Tibial nerve (tissue), 4 donors: ENCODE measurements at places on chromosomes 3 and 15. TPM values are rescaled to one million over a fixed set of nuclear protein-coding genes. Genes with fewer than 3 reads are reported as not detected.

DNA sequence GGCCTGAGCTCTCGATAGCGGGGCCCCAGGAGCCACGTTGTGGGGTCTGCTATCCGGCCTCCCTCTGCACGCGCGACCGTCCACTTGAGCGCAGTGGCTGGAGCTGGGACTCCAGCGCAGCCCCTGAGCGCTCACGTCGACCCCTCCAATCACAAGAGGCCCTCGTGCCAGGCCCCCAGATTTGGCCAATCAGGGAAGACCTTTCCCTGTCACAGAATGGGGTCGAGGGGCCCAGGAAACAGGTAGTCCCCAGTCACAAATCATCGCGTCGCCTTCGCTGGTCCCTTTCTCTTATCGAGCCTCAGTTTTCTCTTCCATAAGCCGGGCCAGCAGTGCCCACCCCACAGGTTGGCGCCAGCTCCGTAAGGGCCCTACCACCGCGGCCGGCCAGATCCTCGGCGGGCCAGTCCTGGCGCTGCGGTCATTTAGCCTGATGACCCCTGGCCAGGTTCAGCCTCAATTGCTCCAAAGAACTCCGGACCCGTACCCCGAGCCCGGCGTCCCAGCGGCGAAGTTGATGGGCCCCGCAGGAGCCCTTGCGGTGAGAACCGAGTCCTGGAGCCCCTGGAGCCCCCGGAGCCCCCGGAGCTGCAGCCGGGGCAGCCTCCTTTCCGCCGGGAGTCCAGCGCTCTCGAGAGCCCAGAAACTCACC lies 435 bp downstream of the ALDH1L1 start:
- no peak for DNase-seq

DNA sequence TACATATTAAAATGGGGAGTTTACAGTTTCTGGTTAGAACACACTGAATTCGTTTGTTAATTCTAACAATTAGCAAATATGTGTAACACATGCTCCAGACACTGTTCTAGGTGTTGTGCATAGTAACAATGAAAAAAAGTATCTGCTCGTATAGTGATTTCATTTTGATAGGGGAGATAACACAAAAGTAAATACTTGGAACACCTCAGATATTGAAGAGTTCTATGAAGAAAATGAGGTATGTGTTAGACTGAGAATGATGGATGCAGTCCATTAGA lies 6.8 kb upstream of the TMF1 start:
- DNase-seq, result no peak

DNA sequence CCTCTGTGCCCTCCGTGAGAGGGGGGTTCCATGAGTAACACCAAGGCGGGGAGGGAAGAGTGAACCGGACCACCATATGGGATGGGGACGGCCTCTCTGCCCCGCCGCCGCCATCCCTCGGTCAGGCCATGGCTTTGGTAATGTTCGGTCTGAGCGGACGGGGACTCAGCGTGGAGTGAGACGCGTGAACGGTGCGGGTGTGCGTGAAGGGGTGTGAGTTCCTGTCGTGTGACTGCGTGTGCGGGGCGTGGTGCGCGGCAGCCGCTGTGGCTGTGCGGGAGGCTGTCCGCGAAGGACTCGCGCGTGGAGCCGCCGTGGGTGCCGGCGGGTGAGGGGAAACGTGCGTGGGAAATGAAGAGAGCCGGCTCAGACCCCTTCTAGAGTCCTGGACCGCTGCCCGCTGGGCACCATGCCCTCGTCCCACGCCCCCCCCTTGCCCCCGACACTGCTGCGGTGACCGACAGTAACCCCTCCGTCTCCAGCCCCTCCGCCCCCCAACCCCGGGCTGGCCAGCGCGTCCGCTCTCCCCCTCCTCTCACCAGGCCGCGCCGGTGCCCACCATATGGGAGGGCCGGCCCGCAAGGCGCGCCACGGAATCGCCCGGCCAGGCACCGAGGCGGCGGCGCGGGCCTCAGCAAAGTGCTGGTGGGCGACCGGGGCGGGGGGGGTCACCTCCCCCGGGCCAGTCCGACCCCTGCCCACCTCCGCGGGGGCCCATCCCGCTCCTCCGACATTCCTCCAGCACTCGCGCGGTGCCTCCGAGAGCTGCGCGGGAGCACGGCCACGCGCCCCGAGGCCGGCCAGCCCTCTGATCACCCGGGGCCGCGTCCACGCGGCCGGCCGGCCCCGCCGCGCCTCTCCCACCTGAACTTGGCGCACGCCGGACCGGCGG lies 589 bp downstream of the KLF15 start:
- no peak for DNase-seq

Gene ACKR2
- 34.3 TPM for total RNA-seq

DNA sequence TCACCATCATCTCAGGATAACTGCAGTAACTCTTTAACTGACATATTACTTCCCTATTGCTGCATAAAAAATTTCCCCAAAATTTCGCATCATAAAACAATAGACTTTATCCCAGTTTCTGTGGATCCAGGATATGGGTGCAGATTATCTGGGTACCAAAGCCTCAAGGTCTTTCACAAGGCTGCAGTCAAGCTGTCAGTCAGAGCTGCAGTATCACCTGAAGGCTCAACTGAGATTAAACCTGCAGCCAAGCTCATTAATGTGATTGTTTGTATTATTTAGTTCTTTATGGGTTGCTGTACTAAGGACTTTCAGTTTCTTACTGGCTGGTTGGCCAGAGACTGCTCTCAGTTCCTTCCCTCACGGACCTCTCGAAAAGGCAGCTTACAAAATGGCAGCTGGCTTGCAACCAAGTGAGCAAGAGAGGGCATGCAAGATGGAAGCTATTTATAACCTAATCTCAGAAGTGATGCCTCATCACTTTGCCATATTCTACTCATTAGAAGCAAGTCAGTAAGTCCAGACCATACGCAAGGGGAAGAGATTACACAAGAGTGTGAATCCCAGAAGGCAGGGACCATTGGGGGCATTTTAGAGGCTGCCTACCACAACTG lies 54.9 kb downstream of the DCUN1D1 start:
- DNase-seq, result no peak

DNA sequence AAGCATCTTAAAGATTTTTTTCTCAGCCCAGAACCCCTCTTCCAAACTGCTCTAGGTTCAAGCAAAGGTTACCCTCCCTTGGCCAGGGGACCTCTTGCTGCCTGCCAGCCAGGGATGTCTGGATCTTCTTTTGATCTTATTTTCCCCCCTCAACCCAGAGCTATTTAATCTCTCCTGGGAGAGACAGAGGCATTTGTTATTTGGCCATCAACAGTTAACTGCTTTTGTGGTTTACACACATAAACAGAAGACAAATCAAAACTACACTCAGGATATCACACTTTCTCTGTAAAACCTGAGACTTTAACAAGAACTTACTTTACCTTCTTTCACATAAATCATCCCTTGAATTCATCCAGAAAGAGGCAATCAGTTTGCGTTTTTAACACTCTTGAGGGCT lies 272.5 kb downstream of the THSD4 start:
- DNase-seq, result no peak

GRCh38 chr3:130504701-130505100 lies 12.3 kb upstream of the COL6A6 start:
- no peak for DNase-seq

DNA sequence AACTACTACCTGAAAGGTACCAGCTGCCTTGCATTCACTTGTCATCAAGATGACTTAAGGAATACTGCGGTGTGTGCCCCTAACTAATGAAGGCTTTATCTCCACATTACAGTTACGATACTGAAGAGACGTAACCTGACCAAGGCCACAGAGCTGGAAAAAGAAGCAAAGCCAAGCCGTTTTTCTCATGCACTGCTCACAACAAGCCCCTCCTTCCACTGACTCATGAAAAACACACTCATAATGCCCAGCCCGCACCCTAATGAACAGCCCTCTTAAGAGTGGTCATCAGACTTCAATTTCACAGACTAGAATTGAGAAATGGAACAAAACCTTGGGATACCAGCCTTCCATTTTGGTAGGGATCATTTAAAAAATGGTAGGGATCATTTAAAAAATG lies 11.6 kb downstream of the PSMD6 start:
- no peak for DNase-seq

- no peak for DNase-seq
These were observed 499.8 kb downstream of the ROBO2 start for GRCh38 chr3:77539677-77540076.

DNA sequence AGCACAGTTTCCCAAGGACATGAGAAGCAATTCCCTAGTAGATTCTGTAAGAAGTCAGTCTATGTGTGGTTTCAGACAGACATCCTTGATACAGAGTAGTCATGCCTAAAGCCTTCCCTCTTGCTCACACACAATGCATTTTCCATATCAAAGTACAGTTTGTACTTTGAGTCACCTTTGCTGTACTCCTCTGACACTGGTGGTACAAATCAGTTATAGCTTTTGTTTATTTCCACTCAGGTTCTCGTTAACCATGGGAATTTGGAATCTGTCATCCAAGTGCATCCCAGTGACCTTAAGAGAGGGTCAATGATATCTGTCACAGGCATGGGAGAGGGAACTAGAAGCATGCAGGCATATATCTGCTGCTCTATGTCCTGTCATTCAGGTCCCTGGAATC lies 3.6 kb upstream of the GNB4 start:
- no peak for DNase-seq

- no peak for DNase-seq
These were observed 9.0 kb downstream of the MTFMT start for GRCh38 chr15:65020419-65020818.

Gene SPSB4
- total RNA-seq, result not detected

- no peak for DNase-seq
These were observed 62.7 kb upstream of the RNU6-1 start for GRCh38 chr15:67902579-67903009.

Gene SCG3
- not detected for total RNA-seq

- peak; percentile 26 for DNase-seq
These were observed 42.8 kb upstream of the RAF1 start for GRCh38 chr3:12706504-12707253.

GRCh38 chr15:77540312-77541060 lies 92.2 kb downstream of the LINGO1 start:
- DNase-seq, result no peak

DNA sequence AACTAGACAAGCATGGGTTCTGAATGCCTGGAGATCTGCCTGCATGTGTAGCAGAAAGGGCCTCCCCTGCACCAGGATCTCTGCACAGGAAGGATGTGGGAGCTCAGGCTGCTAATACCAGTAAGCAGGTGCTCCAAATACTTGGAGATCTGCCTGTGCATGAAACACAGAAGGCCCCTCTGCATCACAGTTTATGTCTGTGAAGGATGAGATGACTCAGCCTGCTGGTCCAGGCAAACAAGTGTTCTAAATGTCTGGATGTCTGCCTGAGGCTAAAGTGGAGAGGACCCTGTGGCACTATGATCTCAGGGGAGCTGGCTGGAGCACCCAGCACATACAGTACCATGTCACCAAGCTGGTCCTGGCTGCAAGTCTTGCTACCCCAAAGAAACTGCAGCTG lies 678.8 kb downstream of the MCTP2 start:
- DNase-seq, result no peak

Gene PLS1
- 0.90 TPM for total RNA-seq

Gene CTDSPL
- total RNA-seq, result 87.0 TPM

Gene GOLGA6B
- not detected for total RNA-seq

- no peak for DNase-seq
These were observed 256.3 kb downstream of the SCAPER start for GRCh38 chr15:76648732-76649444.

GRCh38 chr15:89088605-89089315 lies 504 bp downstream of the ABHD2 start:
- no peak for DNase-seq

Gene ISG20
- total RNA-seq, result 19.0 TPM

Gene PLIN1
- 291 TPM for total RNA-seq

GRCh38 chr3:169227911-169228310 lies 435.6 kb downstream of the MECOM start:
- no peak for DNase-seq

DNA sequence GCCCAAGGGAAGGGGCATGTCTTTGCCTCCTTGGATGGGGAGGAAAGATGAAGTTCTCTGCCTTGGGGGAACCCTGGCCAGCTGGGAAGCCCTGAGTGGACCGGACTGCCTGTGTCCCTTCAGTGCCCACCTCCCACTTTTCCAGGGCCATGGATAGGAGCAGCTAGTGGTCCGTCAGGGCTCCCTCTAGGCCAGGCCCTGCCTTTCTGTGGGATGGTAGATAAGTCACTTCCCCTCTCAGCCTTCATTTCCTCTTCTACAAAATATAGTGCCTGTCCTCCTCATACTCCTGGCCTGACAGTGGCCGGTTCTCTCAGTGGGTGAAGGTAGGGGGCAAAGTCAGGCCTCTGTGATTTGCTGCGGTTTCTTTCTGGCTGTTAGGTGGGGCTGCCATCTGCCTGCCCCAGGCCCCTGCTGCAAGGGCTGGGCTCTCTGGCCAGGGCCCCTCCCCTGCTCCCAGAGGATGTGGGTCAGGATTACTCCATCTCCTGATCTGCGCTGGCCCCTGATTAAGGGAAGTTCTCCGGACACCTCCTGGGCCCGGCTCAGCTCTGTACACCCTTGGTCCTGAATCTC lies 1.4 kb downstream of the PLEKHO2 start:
- peak; percentile 75 for DNase-seq

- no peak for DNase-seq
These were observed 27.6 kb downstream of the RUBCN start for GRCh38 chr3:197709135-197709534.

DNA sequence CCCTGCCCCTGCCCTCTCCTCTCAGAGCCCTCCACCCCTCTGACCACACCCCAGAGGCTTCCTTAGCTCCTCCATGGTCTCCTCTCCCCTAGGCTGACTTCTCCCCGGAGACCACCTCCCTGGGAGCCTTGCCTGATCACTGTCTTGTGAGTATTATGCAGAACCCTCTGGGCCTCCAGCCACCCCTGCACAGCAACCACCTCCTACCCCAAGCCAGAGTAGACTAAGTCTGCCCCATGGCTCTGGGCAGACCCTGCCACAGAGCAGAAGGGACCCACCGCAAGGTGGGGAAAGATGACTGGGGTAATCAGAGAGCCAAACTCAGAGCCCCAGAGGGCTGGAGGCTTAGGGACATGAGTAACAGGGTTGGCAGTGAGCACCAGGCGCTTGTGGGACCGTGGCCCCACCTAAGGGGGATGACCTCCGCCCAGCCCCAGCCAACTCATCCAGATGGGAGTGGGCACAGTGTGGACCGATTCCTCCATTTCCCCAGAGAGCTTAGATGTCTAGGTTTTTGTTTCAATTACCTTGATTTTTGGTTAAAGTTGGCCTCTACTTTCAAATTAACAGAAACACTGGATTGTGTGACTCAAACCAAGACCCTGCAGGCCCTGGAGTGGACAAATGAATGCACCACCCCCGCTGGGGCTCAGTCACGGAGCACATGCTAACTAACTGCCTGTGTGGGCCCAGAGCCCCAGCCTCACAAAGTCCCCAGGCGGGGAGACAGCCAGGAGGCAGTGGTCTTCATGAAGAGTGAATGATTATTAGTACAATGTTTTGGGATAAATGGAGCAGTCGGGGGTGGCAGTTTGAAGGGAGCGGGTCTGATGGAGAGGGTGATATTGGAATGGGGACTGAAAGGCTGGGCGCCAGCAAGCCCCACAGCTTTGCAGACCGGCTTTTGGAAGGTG lies 119.4 kb upstream of the PRR20G start:
- DNase-seq, result no peak
